Stimulated activated CD8-positive, alpha-beta memory T cell treated with anti-CD3 and anti-CD28 coated beads, Interleukin-15, amount 100 ng/mL, for 4 hours (primary cell): ENCODE measurements at places on chromosomes 5 and 9.

- no peak for DNase-seq
Measured at GRCh38 chr5:66720780-66721179, 124.6 kb downstream of the MAST4 start.

DNA sequence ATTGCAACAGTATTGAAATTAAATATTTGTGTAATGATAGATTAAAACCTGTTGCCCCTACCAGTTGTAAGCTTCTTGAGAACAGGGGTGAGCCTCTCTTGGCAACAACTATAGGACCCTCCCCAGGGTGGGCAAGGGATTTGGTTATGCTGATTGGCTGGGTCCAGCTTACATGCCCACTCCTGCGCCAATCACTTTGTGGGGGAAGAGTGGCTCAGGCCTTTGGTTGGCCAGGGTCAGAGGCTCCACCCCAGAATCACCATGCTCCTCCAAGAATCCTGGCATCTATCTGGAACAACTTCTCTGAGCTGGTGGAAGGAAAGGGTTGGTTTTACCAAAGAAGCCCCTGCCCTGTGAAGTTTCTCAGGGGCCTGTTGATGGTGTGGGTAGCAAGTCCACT, 8.6 kb upstream of the PITX1 start:
- no peak for DNase-seq

DNA sequence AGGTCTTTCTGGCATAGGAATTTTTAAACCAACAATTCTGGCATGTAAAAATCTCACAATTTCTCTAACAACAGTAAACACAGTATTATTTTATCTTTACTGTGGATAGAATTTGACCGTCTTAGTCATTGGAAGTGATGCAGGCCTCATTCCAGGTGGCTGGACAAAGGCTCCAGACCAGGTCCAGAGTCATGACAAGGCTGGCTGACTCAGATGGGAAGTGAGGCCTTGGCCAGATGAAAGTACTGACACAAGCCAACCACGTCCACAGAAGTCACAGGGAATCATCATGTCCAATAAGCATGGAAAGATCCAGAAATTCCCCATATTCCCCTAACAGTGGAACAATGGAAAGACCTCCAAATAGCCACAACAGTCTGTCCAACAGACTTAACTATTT, 12.4 kb downstream of the SPOCK1 start:
- DNase-seq = no peak

- no peak for DNase-seq
Measured at GRCh38 chr5:79209505-79209904, 26.4 kb upstream of the JMY start.

DNA sequence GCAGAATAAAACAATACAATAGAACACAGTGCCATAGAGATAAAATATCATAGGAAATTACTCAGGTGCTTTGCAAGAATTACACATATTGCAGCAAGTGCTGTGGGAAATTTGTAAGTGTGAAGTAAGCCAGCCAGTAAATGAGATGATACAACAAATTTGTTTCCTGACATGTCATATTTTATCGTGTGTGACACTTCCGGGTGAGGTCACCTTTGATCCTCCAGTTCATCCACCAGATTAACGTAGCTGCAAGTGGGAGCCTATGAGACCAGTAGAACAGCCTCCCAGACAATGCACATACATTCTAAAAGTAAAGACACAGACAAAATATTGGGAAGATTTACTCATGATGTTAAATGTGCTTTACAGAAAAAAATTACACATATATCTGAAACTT, 72.2 kb downstream of the PRDM9 start:
- DNase-seq = no peak

DNA sequence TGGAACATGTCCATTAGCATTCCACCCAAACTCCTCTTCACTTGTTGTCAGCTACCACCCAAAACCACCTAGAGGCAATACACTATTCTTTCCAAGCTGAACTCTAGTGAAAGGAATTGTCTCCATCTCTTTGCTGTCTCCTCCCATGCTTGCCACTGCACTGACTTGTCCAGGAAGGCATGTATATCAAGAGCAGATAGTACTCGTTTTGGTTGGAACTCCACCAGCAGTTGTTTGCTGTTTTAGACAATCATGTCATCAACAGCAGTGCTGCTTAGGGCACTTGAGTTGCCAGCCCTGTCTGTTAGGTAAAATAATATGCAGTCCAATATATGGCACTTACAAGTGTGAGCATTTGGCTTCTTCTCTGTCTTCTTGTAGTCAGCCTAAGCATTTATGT, 80.0 kb upstream of the SAP30L start:
- no peak for DNase-seq

DNA sequence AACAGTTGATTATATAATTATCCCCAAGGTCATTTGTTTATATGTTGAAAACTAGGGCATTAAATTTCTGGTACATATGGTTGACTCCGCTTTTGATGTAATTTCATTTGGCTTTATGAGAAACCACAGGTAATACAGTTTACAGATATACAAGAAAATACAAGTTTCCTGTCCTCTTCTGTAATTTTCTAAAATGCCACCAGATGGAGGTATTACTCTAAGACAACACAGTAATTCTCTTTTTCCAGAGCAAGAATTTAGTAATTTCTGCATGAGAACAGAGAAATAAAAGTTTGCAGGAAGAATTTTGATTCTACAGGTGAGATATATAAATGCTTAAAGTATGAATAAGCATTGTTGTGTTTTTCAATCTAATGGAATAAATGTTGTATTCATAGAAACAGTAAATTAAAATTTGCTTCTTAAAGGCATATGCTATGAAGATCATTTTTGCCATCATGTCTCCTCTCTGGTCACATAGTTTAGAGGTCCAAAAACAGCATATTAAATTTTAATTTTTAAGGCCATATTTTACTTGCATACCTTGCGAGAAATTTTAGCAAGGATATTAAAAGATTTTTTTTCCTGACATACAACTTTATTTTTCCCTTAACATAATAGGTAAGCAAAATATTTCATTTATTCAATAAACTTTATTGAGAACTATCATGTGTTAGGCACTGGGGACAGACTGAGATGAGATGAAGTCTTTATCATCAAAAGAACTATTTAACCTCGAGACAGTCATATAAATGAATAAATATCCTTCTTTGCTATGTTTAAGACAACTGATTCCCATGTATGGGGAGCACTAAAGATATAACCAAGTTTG, 22.7 kb downstream of the CHD1 start:
- no peak for DNase-seq

DNA sequence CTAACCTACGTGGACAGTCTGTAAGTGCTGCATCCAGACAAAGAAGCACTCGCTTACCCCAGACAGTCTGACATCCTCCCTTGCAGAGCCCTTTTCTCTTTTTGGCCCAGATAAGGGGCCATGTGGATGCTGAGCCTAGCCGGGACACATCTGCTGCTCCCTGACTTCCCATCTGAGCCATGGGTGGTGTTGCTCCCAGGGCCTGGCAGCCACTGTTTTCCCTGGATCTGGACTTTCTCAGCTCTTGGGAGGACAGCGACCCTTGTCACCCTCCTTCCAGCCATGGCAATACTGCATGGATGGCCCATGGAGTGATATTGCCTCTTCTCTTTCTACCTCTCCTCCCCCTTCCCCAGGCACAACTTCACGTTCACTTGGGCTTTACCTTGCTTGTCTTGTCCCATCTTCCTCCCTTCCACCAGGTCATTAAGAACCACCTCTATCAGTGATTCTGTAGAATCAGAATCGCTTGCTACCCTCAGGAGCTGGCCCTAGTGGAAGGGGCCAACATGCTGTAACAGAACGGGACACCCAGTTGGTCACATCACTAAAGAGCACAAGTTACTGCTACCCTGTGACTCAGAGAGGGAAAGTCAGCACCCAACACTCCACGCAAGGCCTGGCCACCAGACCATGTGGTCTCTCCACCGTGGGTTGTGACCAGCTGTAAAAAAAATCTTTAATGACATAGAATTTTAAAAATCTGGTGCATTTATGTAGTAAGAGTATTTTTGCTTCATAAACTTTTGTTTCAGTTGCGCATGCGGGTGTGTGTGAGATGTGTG, 4.4 kb downstream of the NEURL1B start:
- DNase-seq = no peak

DNA sequence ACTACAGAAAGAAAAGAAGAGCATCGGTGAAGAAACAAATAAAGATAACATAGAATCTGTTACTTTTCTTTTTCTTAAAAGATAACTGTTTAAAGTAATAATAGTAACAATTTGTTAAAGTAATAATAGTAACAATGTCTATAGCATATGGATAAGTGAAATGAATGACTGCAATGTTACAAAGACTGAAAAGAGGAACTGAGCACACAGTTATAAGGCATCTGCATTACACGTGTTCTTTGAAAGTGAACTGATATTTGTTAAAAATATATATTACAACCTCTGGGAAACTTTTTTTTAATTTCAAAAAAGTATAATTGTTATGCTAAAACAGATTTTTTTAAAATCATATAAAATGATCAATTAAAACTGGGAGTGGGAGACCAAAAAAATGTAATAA, 88.4 kb upstream of the FST start:
- no peak for DNase-seq

DNA sequence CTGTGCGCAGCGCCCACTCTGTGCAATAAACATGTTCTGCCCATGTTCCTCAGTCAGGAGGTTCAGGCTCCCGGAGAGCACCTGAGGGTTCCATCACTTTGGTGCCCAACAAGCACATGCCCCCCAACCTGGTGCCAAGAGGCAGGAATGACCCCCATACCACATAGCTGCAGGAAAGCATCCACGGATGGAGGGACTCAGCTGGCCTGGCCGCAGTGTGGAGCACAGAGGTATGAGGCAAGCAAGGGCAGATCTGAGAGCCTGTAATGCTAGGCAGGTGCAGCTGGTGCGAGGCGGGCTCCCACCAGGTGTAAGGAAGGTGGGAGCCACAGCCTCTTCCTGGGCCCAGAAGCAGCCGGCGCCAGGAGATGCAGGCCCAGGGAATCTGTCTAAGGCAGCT, 4.3 kb upstream of the MRNIP start:
- no peak for DNase-seq

DNA sequence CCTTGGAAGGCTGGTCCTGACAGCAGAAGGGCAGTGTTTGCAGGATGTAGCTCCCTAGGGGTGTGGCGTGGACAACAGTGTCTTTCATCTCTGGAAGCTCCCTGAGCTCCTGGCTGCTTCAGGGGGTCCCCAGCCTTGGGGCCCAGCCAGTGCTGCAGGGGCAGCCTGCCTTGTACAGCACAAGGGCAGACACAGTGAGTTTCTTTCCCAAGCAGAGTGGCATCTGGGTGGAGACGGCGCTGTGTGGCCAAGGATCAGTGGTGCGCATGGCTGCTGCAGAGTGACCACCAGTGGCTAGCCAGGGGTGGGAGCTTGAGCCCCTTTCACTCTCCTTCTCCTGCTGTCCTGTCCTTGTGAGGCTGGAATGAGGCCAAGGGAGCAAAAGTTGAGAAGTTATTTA, 7.6 kb upstream of the IRX4 start:
- no peak for DNase-seq

DNA sequence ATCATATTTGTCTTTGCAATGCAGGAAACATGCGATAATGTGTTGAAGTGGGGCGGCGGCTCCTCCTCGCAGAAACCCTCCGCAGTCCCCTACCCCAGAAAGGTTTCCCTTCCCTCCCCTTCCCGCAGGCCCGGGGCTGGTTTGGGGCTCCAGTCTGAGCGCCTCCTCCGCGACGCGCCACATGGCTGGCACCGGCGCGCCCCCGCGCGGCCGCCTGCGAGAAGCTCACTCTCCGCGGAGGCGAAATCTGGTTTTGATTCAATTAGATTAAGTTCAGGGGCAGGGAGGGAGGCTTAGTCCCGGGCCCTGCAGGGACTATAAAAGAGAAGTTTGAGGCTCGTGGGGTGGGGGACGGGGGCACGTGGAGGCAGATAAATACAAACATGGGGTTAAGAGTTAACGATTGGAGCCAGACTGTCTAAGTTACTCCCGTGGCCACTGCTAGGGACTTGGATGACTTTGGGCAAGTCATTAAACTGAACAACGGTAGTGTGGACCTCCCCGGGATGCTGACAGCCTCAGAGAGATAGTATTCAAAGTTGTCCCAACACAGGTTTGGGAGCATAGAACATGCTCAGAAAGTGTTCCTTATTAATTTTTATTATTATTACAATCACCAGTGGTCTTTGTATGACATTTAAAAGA, 69.4 kb downstream of the MSX2 start:
- DNase-seq = no peak

DNA sequence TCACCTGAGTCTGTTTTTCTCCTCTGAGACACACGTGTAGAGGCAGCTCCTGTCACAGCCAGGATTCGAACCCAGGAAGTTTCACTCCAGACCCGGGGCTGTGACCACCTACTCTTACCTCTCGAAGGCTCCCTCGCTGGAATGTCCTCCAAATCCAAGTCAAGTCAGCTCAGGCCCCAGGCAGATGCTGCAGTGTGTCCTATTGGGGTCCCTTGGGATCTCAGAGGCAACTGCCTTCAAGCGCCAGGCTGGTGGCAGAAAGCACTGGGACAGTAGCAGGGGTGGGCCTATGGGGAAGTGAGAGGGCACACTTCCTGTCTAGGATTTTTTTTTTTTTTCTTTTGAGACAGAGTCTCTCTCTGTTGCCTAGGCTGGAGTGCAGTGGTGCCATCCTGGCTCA, 762 bp upstream of the ST6GALNAC4 start:
- DNase-seq = no peak

DNA sequence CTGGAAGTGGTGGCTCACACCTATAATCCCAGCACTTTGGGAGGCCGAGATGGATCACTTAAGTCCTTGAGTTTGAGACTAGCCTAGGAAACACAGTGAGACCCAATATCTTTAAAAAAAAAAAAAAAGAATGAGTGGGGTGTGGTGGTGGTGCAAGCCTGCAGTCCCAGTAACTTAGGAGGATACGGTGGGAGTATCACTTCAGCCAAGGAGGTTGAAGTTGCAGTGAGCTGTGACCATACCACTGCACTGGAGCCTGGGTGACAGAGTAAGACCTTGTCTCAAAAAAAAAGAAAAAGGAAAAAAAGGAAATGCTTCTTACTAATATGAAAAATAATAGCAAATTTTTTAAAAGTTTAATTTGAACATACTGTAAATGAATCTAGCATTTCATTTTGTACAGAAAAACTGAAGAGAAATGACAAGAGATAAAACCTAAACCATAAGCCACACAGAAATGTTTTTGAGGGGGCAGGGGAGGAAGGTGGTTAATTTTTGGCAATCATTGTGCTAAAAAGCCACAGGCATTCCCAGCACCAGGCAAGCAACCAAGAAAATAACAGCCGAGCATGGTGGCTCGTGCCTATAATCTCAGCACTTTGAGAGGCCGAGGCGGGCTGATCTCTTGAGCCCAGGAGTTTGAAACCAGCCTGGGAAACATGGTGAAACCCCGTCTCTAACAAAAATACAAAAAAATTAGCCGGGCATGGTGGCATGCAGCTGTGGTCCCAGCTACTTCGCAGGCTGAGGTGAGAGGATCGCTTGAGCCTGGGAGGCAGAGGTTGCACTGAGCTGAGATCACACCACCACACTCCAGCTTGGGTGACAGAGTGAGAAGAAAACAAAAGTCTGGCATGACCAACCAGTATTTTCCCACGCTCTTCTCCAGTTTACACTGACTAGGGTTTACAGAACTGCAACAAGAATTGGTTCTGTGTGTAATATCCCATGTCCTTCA, 114.5 kb upstream of the NR5A1 start:
- peak; percentile 3 for DNase-seq

DNA sequence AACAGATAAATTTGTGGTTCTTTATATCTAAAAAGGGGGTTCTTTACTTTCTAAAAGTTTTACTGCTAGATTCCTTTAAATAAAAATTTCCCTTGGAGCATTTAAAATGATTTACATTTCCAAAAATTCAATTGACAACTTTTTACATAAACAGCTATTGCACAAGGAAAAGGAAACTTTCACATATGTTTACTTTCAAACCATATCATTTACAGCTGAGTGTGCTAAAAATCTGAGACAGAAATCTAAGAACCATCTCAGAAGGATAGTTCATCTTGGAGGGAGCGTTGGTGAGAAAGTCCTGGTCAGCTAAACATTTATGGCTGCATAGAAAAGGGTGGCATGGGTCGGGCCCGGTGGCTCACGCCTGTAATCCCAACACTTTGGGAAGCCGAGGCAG, 235.4 kb downstream of the DTWD2 start:
- no peak for DNase-seq
